ENCODE measurements at places on chromosomes 1 and 21.

- no peak for DNase-seq
Measured at GRCh38 chr1:104592926-104593325, 843.2 kb downstream of the AMY1C start.

GRCh38 chr1:170537798-170538503 lies 6.0 kb downstream of the GORAB start:
- DNase-seq: no peak

- DNase-seq: no peak
Measured at GRCh38 chr1:90486996-90487395, 230.1 kb downstream of the BARHL2 start.

- DNase-seq: no peak
Measured at GRCh38 chr1:89286549-89287180, 14.0 kb upstream of the GBP5 start.
